A549 treated with CORT108297 at 1 μM for 4 hours (cell line): ENCODE measurements at places on chromosomes 12 and 14. TPM values are rescaled to one million over a fixed set of nuclear protein-coding genes. Genes with fewer than 3 reads are reported as not detected.

Gene WNT1
- total RNA-seq: 0.17 TPM in 1 of 5 replicates, not detected in the others

Gene CCDC197
- not detected in 5 replicates for total RNA-seq

Gene CCDC38
- total RNA-seq: 0.06 to 0.15 TPM (median 0.09 TPM) in 5 replicates

Gene OR4E2
- not detected in 5 replicates for total RNA-seq

Gene CPNE6
- 0.05 TPM in 1 of 5 replicates, not detected in the others for total RNA-seq

Gene MYO1A
- 0.09 to 0.41 TPM (median 0.22 TPM) in 5 replicates for total RNA-seq
